ENCODE measurements at places on chromosomes 1 and 21.
A peak's percentile ranks its signal among the peaks of the same experiment; 100 is the strongest.

DNA sequence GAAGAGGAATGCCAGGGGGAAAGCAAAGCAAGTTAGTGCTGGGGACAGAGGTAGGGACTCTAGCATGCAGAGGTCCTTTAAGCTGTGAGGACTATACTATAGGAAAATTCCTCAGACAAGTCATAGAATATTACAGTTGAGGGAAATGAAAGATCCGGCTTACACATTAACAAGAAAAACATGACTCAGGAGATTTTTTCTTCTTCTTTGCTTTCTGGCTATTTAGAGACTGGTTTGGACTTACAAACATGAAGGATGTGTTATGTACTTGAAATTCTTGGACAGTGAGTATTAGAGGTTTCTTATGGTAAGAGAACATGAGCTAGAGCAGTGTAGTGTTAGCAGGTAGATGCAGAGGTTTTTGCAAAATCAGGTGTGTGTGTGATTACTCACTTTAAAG lies 24.9 kb downstream of the USP25 start:
- DNase-seq = no peak

- DNase-seq = no peak
Measured at GRCh38 chr21:38956856-38957571, 151.3 kb downstream of the ETS2 start.

DNA sequence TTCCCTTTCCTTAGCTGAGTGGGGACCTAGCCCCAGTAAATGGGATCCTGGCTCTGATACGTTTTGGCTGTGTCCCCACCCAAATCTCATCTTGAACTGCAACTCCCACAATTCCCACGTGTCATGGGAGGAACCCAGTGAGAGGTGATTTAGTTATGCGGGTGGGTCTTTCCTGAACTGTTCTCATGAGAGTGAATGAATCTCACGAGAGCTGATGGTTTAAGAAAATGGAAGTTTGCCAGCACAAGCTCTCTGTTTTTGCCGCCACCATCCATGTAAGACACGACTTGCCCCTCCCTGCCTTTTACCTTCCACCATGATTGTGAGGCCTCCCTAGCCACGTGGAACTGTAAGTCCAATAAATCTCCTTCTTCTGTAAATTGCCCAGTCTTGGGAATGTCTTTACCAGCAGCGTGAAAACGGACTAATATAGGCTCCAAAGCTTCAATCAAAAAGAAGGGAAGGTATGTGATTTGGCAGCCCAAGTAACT lies 29.9 kb upstream of the POU2F1 start:
- DNase-seq = no peak

DNA sequence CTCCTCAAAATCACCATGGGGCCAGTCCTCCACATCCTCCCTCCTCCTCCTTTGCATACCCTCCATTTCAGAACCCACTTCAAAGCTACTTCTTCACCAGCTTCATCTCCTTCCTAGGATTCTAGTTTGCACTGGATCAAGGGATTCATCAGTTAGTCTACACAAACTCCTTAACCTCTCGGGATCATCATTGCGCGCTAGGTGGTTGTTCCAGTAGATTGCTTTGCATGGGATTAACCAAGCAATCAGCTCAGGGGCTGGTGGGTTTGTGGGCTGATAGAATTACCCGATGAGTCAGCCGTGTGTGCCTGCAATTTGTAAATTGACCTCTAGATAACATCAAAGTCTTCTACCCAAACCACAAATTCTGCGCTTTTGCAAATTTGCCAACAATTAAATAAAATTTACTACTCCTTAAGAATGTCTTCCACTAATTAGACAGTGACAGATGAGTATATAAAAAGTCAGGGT lies 7.7 kb downstream of the KANK4 start:
- DNase-seq = no peak

DNA sequence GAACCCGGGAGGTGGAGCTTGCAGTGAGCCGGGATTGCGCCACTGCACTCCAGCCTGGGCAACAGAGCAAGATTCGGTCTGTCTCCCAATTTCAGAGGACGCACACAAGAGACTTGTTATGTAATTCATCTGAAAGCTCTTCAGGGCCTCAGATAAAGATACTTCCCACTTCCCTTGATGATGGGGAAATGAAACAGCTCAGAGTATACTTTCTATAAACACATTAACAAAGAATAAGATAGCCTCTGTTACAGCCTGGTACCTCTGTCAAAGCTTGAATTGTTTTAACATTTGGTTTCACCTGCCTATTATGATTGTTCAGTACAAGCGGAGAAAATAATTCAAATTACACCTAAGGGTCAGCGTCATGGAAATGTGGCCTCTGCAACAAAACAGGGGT lies 622.9 kb upstream of the ADGRL4 start:
- DNase-seq = no peak

- DNase-seq = no peak
Measured at GRCh38 chr1:172770071-172770470, 111.2 kb downstream of the FASLG start.

- DNase-seq = peak; percentile 63
Measured at GRCh38 chr1:51234721-51235425, 1.2 kb upstream of the RNF11 start.

DNA sequence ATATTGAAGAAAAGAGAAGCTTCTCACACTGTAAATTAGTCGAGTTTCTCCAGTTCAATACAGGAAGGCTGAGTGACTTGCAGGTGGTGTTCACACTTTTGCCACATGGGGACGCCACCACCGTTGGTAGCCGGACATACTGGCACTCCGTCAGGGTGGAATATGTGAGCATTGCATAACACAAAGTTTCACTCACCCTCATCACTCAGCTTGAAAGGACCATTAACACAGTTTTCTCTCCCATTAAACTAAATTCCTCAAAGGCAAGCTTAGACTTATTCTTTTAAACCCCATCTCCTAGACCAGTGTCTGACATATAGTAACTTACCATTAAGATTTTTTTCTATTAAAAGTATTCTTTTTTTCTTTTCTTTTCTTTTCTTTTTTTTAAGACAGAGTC lies 105.3 kb upstream of the SERBP1 start:
- DNase-seq = peak; percentile 89
